Omental fat pad (tissue), 4 donors: ENCODE measurements at places on chromosomes 3 and 15. TPM values are rescaled to one million over a fixed set of nuclear protein-coding genes. Genes with fewer than 3 reads are reported as not detected.

DNA sequence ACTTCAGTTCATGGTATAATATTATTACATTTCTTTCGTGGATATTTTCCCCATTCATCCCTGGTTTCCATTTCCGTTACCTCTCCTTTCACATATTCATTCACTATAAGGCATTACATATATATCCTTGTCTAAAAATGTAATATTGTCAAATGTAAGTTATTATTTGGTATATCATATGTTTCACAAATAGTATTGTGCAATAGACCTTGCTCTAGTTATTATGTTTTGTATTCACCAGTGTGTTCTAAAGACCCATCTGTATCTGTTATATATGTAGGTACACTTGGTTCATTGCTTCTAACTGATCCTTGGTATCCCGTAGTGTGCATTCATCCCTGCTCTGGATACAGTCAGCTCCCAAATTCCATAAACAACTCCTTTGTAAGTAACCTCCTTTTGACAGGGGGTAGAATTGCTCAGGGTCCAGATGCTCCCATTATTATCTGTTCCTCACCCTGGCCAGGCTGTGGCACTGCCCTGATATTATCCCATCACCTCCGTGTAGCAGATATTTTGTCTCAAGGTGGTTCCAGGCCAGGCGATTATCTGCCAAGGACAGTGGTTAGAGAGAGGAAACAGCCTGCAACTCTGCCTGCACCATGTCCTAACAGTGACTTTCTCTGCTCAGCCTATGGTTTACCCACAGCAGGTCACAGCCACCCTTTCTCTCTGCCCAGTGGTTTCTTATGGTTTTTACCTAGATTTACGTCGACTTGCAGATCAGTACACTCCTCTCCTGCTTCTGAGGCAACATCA, 29.2 kb downstream of the PAQR9 start:
- DNase-seq, result no peak

DNA sequence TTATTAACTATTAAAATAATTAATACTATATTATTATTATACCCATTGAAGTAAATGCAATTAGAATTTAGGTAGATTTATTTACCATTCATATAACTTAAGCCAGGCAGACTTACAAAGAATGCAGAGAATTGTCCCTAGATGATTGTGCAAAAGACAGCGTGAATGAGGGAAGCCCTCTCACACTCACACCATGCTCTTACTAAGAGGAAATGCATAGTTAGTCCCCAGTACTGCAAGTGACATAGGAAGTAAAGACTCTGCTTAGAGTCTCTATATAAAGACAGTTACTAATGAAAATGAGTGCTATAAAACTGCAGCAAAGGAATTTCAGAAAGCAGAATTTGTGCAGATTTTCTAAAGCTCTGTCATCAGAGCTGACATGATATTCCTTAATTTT, 270.4 kb downstream of the ZBBX start:
- DNase-seq, result no peak

- DNase-seq, result no peak
Observed at GRCh38 chr3:120846073-120846472, 61.9 kb upstream of the STXBP5L start.

The RSRC1 gene
- 30.7 TPM for total RNA-seq

DNA sequence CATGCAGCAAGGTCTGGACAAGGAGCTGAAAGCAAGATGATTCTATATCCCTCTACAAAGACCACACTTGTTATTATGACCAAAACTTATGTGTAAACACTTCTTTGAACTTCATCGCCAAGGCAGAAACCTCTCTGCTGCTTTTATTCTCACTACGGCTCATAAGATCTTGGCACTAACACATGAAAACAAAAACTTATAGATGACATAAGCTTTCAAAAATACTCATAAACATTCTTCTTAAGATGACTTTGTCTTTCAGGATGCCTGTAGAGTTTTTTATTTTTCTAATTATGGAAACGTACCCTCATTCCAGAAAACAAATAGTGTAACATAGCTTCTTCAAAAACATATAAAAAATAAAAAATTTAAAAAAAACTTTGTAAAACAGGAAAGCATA, 12.5 kb upstream of the C15orf61 start:
- no peak for DNase-seq
